ENCODE measurements at places on chromosomes 2 and 18.
A peak's percentile ranks its signal among the peaks of the same experiment; 100 is the strongest.

GRCh38 chr2:114688241-114688640 is 245.8 kb downstream of the DPP10 start:
- DNase-seq, result no peak

DNA sequence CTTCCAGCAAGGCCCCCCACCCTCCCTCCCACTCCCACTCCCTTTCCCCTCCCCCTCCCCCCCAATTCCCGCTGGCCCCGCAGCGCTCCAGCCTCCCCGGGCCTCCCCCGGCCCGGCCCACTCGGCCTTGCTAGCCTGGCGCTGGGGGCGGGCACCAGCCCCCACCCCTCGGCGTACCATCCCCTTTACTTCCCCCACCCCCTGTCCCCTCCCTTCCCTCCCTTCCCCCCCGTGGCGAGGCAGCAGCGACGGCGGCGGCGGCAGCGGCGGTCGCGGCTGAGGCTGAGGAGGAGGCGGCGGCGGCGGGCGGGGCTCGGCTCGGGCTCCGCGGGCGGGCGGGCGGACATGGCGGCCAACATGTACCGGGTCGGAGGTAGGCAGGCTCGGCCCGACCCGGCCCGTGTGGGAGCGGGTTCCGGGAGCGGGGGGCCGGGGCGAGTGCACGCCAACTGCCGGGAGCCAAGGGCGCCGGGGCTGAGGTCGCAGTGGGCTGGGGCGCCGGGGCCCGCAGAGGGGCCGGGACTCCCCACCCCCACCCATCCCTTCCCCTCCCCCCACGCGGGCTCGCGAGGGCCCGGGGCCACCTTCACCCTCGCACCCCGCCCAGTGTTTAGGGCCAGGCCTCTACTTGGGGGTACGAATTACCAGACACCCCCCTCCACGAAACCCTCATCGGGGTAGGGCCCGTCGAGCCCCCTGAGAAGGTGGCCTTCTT is at the start of gene MTA3:
TSS of gene MTA3 (plus strand) at position 232 of the 715 bp plus-strand sequence. CDS start at position 346, 114 bp downstream.
- DNase-seq, result peak; percentile 79

DNA sequence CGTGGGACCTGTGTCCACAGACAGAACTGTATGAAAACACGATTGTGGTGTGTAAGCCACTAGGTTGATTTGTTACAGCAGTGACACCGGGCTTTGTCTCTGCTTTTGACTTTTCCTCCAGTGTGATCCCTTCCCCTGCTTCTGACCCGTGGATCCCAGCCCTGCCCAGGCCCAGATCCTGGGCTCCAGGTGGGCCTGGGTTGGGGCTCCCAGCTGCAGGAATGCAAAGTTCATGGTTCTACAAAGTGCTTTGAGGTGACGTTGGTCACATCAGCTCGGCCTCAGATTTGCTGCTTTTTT is 26.8 kb downstream of the HPCAL1 start:
- DNase-seq, result peak; percentile 27

DNA sequence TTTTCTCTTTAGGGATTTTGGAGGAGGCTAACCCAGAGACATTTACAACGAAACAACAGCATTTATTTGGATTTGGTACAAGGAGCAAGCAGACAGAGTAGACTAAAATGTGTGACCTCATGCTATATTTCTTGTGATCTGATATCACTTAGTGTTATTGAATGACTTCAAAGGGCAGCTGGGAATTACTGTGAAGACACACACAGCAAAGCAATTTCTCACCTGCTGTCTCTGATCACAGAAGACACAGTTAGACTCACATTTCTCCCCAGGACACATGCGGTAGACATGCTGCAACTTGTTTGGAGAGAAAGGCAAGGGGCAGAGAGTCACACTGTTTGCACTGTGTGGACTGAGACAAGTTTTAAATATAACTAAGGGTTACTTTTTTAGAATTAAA is 67.5 kb downstream of the LTBP1 start:
- no peak for DNase-seq

GRCh38 chr18:76952747-76953146 is 130.4 kb downstream of the ZNF236 start:
- DNase-seq, result no peak

DNA sequence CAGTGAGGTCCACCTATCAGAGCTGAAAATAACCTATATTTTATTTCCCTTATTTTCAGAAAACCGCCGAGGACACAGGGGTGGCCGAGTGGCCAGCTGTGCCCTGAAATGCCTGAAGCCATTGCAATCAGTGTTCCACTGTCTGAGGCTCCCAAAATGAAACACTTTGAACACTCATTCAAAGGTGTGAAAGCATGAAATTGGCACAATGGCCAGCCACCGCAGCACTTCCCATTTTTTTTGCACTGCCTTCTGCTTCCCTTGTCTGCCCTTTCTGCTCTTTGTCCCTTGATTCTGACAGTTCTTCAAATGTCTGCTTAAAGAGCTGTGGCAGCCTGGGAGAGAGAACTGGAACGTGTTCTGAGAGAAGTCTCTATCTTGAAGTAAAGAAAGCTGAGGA is 1127.5 kb upstream of the CELF4 start:
- no peak for DNase-seq

DNA sequence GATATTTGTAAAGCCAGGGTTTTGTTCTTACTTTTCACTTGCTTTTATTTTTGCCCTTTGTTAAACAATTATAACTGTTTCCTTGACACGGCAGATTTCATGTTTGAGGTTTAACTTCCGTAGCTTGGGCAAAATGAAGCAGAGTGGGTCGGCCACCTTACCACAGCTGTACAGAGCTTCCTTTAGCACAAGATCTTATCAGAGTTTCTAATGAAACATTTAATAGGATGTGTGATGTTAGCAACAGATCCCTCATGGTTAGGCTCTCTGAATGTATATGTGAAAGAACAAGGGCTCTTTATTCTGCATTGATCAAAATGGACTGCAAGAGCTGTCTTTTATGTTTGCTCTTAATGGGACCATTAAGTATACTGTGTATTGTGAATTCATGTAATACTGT is 22.3 kb downstream of the RNF125 start:
- peak; percentile 65 for DNase-seq

GRCh38 chr2:186576614-186577013 is 13.2 kb upstream of the ITGAV start:
- no peak for DNase-seq

- DNase-seq, result no peak
These were observed 120.0 kb downstream of the COL6A3 start for GRCh38 chr2:237293978-237294377.

- DNase-seq, result no peak
These were observed 2.1 kb upstream of the ZBTB14 start for GRCh38 chr18:5297597-5297996.

GRCh38 chr2:64124571-64124970 is 19.6 kb downstream of the PELI1 start:
- no peak for DNase-seq

DNA sequence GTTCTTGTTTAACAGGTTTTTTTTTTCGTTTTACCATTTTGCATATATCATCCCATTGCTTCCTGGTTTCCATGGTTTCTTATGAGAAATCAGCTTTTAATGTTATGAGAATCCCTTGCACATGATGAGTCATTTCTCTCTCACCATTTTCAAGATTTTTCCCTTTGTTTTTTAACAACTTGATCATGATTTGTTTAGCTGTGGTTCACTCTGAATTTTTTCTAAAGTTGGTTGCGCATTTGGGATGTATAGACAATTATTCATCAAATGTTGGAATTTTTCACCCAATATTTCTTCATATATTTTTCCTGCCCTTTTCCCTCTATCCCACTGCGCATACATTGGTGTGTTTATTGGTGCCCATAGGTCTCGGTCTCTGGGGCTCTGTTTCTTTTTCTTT is 42.4 kb upstream of the BIN1 start:
- DNase-seq, result no peak

GRCh38 chr2:120673571-120674061 is 62.1 kb upstream of the GLI2 start:
- DNase-seq, result no peak

DNA sequence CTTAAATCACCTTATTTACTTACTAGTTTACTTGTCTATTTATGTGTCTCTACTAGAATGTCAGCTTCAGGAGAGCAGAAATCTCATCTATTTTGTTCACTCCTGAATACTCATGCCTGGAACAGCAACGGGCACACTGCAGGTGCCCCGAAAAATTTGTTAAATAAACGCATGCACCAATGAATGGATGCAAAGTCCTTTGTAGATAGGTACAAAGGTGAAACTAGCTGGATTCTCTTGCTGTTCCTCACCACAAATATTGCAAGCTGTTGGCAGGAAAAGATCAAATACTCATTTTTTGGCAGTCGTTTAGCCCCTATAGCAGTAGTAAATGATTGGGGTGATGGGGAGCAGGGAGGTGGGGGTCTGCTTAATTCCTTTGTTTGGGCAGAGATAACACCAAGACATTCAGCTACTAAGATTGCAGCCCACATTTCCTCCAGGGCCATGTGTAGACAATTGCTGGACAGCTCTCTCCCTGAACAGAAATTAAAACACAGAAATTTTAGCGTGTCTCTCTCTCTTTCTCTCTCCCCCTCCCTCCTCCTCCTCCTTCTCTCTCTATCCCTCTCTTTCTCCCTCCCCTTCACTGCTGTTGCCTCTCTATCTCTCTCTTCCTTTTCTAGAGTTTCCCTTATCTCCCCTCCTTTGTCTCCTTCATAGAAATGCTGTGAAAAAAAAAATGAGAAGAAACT is 5.4 kb downstream of the MARCHF4 start:
- DNase-seq, result no peak

DNA sequence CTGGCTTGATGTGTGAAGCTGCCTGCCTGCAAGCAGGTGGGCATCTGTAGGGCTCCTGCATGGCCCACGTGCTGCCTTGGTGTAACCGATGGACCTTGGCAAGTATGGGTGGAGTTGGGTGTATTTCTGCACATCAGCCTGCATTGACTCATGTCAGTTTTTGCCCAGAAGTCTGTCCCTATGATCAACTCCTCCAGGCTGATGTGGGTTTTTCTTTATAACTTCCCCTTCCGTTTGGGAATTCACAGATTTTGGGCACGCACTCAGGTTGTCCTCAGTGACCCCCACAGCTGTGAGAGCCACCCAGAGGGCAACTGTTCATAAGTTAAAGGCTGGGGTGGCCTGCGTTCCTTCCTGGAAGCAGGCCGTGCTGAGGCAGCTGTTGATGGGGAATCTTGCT is 123.3 kb downstream of the NCK2 start:
- no peak for DNase-seq

GRCh38 chr2:223692191-223692947 is 90.2 kb upstream of the SCG2 start:
- DNase-seq, result no peak

- peak; percentile 41 for DNase-seq
These were observed 80.9 kb downstream of the CHRNA1 start for GRCh38 chr2:174683392-174683759.

- no peak for DNase-seq
These were observed 9.4 kb upstream of the SOCS6 start for GRCh38 chr18:70279470-70279869.

- no peak for DNase-seq
These were observed 8.1 kb downstream of the NABP1 start for GRCh38 chr2:191686066-191686465.

GRCh38 chr18:27520401-27520800 is 335.3 kb upstream of the CHST9 start:
- DNase-seq, result no peak

DNA sequence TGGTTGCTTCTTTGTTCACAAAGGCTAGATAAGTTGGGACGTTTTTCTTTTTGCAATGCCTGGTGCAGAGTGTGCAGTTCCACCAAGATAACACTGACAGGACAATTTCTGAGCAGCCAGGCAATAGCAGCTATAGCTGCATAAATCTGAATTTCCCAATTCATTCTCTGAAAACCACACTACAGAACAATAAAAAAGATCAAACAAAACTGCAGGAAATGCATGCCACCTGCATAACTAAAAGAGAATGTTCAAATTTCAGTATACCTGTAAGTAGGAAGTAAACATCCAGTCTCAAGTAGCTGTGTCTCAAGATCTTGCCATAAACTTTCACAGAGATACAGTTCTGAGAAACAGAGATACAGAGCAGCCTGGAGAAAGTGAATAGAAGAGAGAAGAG is 5.3 kb upstream of the KCTD18 start:
- no peak for DNase-seq

- DNase-seq, result no peak
These were observed 1783.9 kb downstream of the SUCLG1 start for GRCh38 chr2:82675186-82675585.

GRCh38 chr2:167943897-167944296 is 303.5 kb downstream of the STK39 start:
- no peak for DNase-seq

- DNase-seq, result no peak
These were observed 375.2 kb upstream of the SMIM21 start for GRCh38 chr18:75802681-75803080.

DNA sequence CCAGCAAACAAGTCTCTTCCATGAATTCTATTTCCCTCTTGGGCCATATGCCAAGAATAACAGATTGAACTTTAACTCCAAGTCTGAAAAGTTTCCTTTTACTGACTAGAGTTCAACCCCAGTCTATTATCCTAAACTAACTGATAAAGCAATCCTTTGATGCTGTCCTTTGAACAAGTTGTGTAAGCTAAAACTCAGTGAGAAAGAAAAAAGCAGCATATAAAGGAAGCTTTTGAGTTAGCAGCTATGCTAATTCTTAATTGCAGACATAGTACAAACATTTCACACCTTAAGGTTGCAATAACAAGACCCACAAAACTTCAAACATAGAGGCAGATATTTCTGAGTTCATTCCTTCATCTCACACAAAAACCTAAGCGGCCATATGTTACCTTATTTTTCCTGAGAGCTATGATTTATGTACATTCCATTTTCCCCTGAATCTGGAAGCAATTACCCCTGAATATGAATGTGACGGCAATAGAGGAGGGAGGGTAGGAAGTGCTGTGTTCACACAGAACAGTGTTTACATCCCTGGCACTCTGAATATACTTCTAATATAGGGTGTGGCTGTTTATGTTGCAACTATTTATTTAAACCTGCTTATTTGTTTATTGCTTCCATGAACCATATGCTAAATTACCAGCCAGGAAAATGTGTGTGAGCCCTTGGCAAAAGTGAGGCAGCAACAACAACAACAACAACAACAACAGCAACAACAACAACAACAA is 180.6 kb downstream of the IRS1 start:
- no peak for DNase-seq

GRCh38 chr2:45128580-45128997 is 119.3 kb upstream of the SIX2 start:
- no peak for DNase-seq

- DNase-seq, result no peak
These were observed 161.4 kb downstream of the BCL2 start for GRCh38 chr18:63158012-63158631.

- no peak for DNase-seq
These were observed 118.5 kb upstream of the UNC80 start for GRCh38 chr2:209653134-209653533.

GRCh38 chr2:158841850-158842249 is 46.7 kb downstream of the DAPL1 start:
- no peak for DNase-seq

DNA sequence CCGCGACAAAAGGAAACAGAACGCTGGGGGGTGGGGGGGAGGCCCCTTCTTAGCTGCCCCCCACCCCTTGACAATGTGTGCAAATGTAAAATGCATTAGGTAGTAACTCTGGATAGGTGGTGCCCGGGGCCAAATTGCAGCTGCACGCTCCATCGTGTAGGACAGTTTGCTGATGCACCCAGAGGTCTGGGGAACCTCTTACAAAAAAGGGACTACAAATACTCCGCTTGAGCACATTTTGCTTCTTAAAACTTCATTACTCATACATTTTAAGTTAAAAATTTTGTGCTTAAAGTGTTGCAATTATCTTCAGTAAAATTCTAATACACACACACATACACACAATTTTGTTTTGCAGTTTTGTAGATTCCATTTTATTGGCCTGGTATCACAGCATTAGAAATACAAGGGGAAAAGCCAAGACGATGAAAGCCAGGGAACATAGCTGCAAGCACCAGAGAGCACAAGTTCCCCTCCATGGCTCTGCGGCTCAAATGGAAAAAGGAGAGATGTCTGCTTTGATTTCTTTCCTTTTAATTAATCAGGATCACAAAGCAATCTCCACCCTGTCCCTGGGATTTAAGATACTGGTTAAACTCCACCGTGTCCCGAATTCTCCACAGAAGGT is 582.1 kb downstream of the ZEB2 start:
- DNase-seq, result no peak
